ENCODE measurements at places on chromosomes 4 and X.
A peak's percentile ranks its signal among the peaks of the same experiment; 100 is the strongest.

- peak; percentile 11 for DNase-seq
Observed at GRCh38 chrX:108224727-108225621, 133.4 kb downstream of the ATG4A start.

DNA sequence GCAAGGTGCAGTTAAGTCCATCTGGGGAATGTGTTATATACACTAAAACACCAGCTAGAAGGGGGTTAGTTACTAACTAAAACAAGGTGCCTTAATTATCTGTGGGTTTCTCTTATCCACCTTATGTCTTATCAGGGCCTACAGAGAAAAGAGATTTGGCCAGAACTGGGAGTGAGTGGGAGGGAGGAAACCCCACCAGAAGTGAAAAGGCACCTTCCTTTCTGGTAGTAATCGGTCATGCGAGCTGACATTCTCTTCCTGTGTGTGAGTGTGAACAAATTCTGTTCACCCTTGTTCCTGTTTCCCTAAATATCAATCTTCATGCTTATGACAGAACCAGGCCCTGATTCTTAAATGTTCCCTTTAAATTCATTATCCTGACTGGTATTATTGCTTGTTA lies 43.5 kb downstream of the SRPX2 start:
- no peak for DNase-seq

DNA sequence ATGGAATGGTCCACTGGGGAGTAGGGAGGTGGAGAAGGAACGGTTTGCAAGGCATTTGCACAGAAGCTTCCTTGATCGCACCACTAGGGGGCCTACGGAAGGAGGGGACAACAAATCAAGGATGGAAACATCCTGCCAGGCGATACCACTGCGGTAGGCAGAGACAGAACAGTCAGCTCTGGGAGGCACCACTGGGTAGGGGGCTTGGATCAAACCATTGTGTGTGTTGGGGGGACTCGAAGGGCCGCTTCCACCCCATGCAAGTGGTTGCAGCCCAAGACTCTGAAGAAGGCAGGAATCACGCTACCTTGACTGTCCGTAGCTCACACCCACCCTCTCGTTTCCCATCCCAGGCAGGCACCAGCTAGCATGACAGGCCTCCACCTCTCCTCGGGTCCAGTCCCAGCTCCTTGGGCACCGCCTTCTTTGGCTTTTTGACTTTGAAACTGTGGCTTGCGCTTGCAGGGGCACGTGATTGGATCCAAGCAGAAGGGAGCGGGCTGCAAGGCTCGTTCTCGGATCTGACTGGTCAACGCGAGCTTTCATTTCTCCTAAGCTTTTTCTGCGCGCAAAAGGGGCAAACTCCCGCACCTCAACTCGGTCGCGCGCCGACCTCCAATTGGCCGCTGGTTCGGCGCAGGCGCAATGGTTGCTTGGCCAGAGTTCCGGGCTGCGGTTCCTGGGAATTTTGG lies 28.4 kb downstream of the GAGE1 start:
- peak; percentile 88 for DNase-seq

DNA sequence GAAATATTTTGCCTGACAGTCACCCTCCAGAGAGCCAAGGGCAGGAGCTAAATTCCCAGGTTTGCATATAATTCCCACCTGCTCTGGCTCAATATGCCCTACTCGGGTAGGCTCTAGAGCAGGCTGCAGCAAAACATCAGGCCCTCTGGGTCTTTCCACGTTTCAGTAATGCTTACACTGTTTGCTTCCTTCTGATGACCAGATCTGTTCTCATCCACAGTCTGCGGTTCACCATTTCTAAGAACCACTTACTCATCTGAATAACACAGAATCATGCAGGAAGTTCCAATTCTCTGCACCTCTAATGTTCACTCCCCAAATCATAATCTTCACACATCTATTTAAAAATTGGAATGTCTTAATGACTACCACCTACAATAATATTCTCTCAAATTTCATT lies 141.4 kb downstream of the PPP3CA start:
- no peak for DNase-seq

DNA sequence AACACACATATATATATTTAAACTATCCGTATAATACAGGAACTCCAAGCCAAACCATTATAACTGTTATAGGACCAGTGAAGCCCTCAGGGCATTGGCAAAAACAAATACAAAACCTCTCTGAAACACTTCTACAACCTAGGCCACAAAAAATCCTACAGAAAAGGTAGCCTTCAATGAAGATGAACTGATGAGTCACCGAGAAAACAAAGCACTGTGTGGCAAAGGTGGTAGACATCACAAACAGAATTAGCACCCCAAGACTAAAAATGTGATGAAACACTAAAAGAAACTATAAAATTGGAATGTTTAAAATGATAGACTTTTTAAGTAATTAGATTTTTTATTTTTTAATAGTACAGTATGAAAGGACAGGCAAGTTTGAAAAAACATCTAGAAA lies 5.5 kb upstream of the HSPA4L start:
- no peak for DNase-seq

DNA sequence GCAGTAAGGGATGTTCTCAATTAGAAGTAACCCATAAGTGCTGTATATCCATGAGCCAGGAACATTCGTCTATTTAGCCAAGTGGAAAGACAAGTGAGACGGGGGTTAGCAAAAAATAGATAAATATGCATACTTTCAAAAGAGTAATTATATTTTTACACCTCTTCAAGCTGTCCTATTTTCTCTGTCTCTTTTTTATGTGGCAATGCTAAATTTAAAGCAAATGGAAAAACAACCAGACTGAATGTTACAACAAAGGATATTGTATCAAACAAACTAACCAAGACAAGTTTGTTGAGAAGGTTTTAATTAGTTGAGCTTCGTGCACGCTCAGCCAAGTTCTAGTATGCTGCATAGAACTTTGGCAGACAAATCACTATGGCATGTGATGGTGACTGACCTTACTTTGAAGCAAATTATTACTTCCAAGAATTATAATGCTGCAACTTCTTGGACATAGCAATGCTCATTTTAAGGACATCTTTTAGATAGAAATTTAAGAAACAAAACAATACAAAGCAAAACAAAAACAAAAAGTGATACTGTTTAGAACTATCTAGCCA lies 61.4 kb upstream of the TMEM150C start:
- no peak for DNase-seq

DNA sequence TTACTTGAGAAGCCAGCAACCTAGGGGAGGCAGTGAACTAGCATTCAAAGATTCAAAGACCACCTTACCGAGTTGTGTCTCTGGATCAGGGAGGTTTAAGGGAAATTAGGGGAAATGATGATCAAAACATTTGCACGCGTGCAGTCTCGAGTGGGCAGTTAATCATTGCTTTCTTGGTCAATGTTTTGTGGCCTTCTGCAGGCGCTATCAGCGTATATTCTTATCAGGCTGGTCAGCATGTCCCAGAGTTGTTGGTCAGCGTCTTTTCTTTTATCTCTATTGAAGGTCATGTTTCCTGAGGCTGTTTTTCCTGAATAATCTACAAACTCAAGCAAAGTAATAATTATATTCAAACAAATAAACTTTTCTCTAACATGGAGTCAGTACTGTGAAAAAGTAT lies 84.0 kb upstream of the ZNF81 start:
- no peak for DNase-seq

- DNase-seq, result no peak
Observed at GRCh38 chrX:129983575-129984110, 1.2 kb downstream of the BCORL1 start.

DNA sequence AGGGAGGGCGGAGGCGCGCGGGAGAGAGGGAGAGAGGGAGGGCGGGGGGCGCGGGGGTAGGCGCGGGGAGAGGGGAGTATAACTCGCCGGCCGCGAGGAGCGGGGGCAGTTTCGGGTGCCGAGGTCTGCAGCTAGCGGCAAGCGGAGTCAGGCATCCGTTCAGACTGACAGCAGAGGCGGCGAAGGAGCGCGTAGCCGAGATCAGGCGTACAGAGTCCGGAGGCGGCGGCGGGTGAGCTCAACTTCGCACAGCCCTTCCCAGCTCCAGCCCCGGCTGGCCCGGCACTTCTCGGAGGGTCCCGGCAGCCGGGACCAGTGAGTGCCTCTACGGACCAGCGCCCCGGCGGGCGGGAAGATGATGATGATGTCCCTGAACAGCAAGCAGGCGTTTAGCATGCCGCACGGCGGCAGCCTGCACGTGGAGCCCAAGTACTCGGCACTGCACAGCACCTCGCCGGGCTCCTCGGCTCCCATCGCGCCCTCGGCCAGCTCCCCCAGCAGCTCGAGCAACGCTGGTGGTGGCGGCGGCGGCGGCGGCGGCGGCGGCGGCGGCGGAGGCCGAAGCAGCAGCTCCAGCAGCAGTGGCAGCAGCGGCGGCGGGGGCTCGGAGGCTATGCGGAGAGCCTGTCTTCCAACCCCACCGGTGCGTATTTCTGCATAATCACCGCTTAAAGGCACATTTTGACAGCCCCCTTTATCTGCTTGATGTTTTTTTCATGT lies at the start of gene POU4F2:
TSS of gene POU4F2 (plus strand) at position 108 of the 720 bp plus-strand sequence. CDS start at position 356, 248 bp downstream.
- DNase-seq, result no peak

- no peak for DNase-seq
Observed at GRCh38 chrX:24493740-24494581, 28.9 kb downstream of the PDK3 start.

DNA sequence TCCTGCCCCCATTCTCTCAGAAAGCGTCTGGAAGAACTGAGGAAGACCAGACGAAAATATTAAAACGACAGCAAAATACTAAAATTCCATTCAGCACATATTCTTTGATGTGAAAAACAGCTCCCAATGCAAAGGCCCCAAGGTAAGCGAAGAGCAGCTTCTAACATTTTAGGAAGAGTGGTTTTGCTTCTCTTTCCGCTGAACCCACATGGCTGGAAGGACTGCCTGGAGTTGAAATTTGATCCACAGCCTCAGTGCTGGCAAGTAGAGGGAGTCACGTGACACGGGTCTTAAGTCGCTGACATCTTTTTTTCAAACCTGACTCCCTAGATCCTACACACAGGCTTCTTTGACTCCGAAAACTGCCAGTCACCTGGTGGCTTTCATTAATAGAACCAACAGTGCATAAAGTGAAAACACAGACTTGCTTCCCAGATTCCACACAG lies at the start of gene FAM13A:
TSS of gene FAM13A (minus strand) at position 233 of the 446 bp plus-strand sequence. CDS start at position 12, 221 bp downstream.
- peak; percentile 24 for DNase-seq

- DNase-seq, result no peak
Observed at GRCh38 chr4:11483046-11483445, 54.4 kb upstream of the HS3ST1 start.

Data from T47D (cell line).